Hair follicular keratinocyte (primary cell): ENCODE measurements at places on chromosomes 5 and 9. TPM values are rescaled to one million over a fixed set of nuclear protein-coding genes. Genes with fewer than 3 reads are reported as not detected.

GPBP1 gene
- total RNA-seq: 33.7 and 33.9 TPM in 2 replicates

NOTCH1 gene
- total RNA-seq: 62.9 and 93.1 TPM in 2 replicates

PCDHGA1 gene
- not detected in 2 replicates for total RNA-seq

CDC14B gene
- 5.8 and 10.2 TPM in 2 replicates for total RNA-seq

GFI1B gene
- not detected in 2 replicates for total RNA-seq

NIM1K gene
- total RNA-seq: 0.08 TPM in 1 of 2 replicates, not detected in the other

DIMT1 gene
- total RNA-seq: 41.6 and 47.2 TPM in 2 replicates

COL5A1 gene
- 10.5 and 10.9 TPM in 2 replicates for total RNA-seq

SLC36A2 gene
- not detected in 2 replicates for total RNA-seq

CYLC2 gene
- not detected in 2 replicates for total RNA-seq

C9orf50 gene
- total RNA-seq: not detected in 2 replicates

NDUFS6 gene
- total RNA-seq: 125 and 143 TPM in 2 replicates

LCN15 gene
- total RNA-seq: not detected in 2 replicates

GPR151 gene
- total RNA-seq: not detected in 2 replicates

POLK gene
- 7.7 and 12.8 TPM in 2 replicates for total RNA-seq

LECT2 gene
- total RNA-seq: not detected in 2 replicates

CCDC107 gene
- total RNA-seq: 17.2 and 18.8 TPM in 2 replicates

CDC20B gene
- not detected in 2 replicates for total RNA-seq

PHF2 gene
- total RNA-seq: 9.9 and 10.8 TPM in 2 replicates

GPRIN1 gene
- total RNA-seq: 8.7 and 11.0 TPM in 2 replicates

ATP6V1G1 gene
- total RNA-seq: 135 and 149 TPM in 2 replicates

SOX30 gene
- not detected in 2 replicates for total RNA-seq

ARL14EPL gene
- total RNA-seq: not detected in 2 replicates

PCDHA4 gene
- not detected in 2 replicates for total RNA-seq

AP3B1 gene
- 36.0 and 55.4 TPM in 2 replicates for total RNA-seq

SLC4A9 gene
- not detected in 2 replicates for total RNA-seq

KCNV2 gene
- not detected in 2 replicates for total RNA-seq

KIAA1191 gene
- 85.7 and 87.5 TPM in 2 replicates for total RNA-seq

CDHR2 gene
- not detected in 2 replicates for total RNA-seq

NEUROG1 gene
- not detected in 2 replicates for total RNA-seq

RABL6 gene
- total RNA-seq: 82.2 and 126 TPM in 2 replicates
